ENCODE measurements at places on chromosomes 5 and 9. TPM values are rescaled to one million over a fixed set of nuclear protein-coding genes. Genes with fewer than 3 reads are reported as not detected.

GRCh38 chr5:166834246-166834645 is 1457.2 kb upstream of the WWC1 start:
- H3K4me3 ChIP-seq, result no peak overlapping the region
- H3K27me3 ChIP-seq, result no peaks in the 10 kb centered on the region

DNA sequence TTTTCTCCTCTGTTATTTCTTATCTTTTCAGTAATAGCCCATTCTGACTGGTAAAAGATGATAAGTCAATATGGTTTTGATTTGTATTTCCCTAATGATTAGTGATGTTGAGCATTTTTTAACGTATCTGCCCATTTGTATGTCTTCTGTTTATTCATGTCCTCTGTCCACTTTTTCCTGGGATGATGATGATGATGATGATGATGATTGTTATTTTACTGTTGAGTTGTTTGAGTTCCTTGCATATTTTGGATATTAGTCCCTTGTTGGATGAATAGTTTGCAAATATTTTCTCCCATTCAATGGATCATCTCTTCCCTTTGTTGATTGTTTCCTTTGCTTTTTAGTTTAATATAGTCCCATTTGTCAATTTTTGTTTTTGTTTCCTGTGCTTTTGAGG is 27.0 kb downstream of the UTP15 start:
- no peaks in the 10 kb centered on the region for H3K36me3 ChIP-seq
- H3K27me3 ChIP-seq, result no peaks in the 10 kb centered on the region
- H3K27ac ChIP-seq, result no peak overlapping the region
- no peaks in the 10 kb centered on the region for H3K4me1 ChIP-seq

GRCh38 chr5:176413255-176413565 is 3.1 kb downstream of the CLTB start:
- H3K4me1 ChIP-seq, result no peaks in the 10 kb centered on the region
- DNase-seq, result no peak
- H3K4me3 ChIP-seq, result no peak overlapping the region
- no peak overlapping the region for H3K27ac ChIP-seq
- H3K27me3 ChIP-seq, result no peaks in the 10 kb centered on the region

GRCh38 chr9:124812441-124812876 is 35.5 kb downstream of the OLFML2A start:
- H3K27ac ChIP-seq, result no peak overlapping the region
- no peak overlapping the region for H3K4me3 ChIP-seq
- no peak for DNase-seq
- no peaks in the 10 kb centered on the region for H3K36me3 ChIP-seq
- H3K27me3 ChIP-seq, result no peaks in the 10 kb centered on the region

The GFI1B gene
- 1.3 TPM for total RNA-seq

GRCh38 chr5:113280541-113280940 is 154.2 kb downstream of the TSSK1B start:
- no peak for DNase-seq
- no peaks in the 10 kb centered on the region for H3K4me1 ChIP-seq
- H3K36me3 ChIP-seq, result no peaks in the 10 kb centered on the region
- no peaks in the 10 kb centered on the region for H3K27me3 ChIP-seq
- no peak overlapping the region for H3K27ac ChIP-seq

DNA sequence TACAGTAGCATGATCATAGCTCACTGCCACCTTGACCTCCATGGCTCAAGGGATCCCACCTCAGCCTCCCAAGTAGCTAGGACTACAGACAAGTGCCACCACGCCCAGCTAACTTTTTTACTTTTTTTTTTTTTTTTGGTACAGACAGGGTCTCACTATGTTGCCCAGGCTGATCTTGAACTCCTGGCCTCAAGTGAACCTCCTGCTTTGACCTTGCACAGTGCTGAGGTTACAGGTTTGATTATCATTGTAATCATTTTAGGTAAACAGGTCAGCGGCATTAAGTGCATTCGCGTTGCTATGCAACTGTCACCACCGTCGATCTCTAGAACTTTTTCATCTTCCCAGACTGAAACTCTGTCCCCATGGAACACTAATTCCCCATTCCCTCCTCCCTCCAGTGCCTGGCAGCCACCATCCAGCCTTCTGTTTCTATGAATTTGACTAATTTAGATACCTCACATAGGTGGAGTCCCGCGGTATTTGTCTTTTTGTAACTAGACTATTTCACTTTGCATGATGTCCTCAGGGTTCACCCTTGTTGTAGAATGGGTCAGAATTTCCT is 5.8 kb upstream of the CARD19 start:
- no peak overlapping the region for H3K4me3 ChIP-seq
- peak; percentile 7 for DNase-seq
- H3K36me3 ChIP-seq, result no peaks in the 10 kb centered on the region
- H3K4me1 ChIP-seq, result peaks cover 4% of the 10 kb centered on the region

The IL33 gene
- total RNA-seq, result 16.4 TPM

DNA sequence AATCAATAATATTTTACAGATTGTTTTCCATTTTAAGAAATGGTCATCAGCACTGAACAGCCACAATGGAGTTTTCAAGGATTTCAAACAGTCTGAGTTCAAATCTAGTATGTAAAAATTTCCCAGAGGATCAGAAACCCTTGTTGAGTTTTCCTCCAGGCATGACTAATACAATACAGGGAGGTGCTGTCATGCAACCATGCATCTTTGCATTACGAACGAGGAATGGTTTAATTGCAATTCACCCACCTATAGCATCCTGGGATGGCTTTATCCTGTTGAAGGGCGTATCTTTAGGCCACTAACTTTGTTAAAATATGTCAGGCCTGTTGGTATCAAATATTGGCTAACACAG is 196.4 kb downstream of the EFNA5 start:
- no peak overlapping the region for H3K27ac ChIP-seq
- H3K4me1 ChIP-seq, result peaks cover 7% of the 10 kb centered on the region
- H3K36me3 ChIP-seq, result no peaks in the 10 kb centered on the region
- H3K27me3 ChIP-seq, result no peaks in the 10 kb centered on the region
- no peak for DNase-seq

The TMEFF1 gene
- total RNA-seq, result 0.27 TPM

GRCh38 chr5:125685771-125686170 is 737.4 kb upstream of the GRAMD2B start:
- no peak for DNase-seq
- no peaks in the 10 kb centered on the region for H3K4me1 ChIP-seq
- H3K27ac ChIP-seq, result no peak overlapping the region
- no peaks in the 10 kb centered on the region for H3K27me3 ChIP-seq

DNA sequence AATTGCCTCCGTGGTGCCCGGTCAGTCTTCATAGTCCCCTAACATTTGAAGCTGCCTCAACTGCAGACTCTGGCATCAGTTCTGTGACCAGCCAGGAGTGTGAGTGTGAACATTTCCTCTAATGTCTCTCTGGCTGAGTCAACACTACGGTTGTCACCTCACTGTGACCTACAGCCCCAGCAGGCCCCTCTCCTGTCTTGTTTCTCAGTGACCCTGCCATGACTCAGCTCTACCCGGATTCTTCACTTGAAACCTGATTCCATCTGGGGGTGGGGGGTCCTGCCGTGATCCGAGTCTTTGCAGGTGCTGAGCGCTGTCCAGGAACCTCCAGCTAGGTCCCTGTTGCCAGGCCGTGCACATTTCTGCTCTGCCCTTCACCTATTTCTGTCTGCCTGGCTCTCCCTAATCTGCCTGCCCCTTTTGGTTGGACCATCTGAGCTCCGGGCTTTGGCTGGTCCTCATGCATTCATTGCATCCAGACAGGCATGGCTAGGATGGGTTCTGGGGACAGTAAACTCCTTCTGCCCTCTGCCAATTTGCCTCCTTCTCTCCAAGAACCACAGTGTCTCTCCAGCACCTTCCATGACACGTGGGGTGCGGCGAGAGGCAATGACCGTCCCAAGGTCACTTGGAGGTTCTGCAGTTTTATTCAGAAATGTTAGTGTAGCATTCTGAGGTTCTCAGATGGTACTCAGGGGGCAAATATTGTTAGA is 24.2 kb downstream of the STC2 start:
- H3K4me3 ChIP-seq, result no peak overlapping the region
- no peak overlapping the region for H3K27ac ChIP-seq
- H3K27me3 ChIP-seq, result no peaks in the 10 kb centered on the region
- no peaks in the 10 kb centered on the region for H3K4me1 ChIP-seq
- no peaks in the 10 kb centered on the region for H3K36me3 ChIP-seq

GRCh38 chr9:109001275-109001676 is 12.0 kb downstream of the CTNNAL1 start:
- no peak for DNase-seq
- no peaks in the 10 kb centered on the region for H3K27me3 ChIP-seq
- no peaks in the 10 kb centered on the region for H3K36me3 ChIP-seq
- H3K27ac ChIP-seq, result no peak overlapping the region
- no peaks in the 10 kb centered on the region for H3K4me1 ChIP-seq

DNA sequence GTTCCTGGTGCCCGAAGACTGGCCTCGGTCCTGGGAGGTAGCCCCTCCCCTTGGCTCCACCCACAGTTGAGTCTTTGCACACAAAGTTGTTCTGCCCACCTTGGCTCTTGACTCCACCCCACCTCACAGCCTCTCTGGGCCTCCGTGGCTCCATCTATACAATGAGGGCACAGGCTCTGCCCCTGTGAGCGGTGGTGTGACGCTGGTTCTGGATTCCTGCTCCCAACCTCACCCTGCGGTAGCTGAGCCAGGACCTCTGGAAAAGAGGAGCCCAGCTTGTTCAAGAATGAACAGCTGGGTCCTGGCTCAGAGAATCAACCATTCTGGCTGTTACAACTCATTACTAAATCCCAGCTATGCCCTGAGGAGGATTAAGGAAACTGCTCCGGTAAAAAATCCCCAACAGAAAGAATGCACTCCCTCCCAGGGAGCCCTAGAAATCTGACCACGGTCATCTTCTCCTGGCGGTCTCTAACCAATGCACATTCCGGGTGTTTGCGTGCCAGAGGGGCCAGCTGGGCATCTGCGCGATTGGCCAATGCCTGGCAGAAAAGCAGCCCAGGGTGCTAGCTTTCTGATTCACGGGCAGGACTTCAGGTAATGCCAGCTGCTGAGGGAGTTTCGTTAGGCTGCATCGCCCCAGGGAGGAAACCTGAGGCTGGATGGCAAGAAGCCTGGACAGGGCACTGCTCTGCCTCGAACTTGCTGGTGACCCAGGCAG is 9.9 kb upstream of the GRHPR start:
- no peaks in the 10 kb centered on the region for H3K27me3 ChIP-seq
- no peak for DNase-seq
- no peak overlapping the region for H3K4me3 ChIP-seq
- H3K27ac ChIP-seq, result no peak overlapping the region
- no peaks in the 10 kb centered on the region for H3K4me1 ChIP-seq

DNA sequence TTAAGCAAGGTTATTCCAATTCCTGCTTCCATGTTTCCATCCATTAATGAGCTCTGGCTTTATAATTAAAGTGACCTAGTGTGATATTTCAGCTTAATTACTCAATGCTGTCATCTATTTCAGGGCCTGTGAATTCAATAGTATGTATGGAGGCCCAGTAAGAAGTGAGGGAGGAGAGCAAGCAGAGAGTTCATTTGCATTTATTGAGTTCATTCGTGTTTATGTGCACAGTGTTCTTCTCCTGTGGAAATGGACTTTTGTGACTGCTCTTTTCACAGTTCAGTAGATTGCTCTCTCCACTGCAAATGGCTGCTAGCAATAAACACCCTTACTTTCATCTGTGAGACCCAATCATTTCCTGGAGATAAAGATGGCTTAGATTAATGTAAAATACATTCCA is 130.9 kb downstream of the CEMIP2 start:
- H3K36me3 ChIP-seq, result no peaks in the 10 kb centered on the region
- H3K4me3 ChIP-seq, result no peak overlapping the region
- no peak overlapping the region for H3K27ac ChIP-seq
- H3K27me3 ChIP-seq, result no peaks in the 10 kb centered on the region

- H3K4me3 ChIP-seq, result no peak overlapping the region
- no peak overlapping the region for H3K27ac ChIP-seq
- no peaks in the 10 kb centered on the region for H3K4me1 ChIP-seq
- DNase-seq, result no peak
- no peaks in the 10 kb centered on the region for H3K27me3 ChIP-seq
Measured at GRCh38 chr5:78569441-78569840, 79.1 kb downstream of the LHFPL2 start.

DNA sequence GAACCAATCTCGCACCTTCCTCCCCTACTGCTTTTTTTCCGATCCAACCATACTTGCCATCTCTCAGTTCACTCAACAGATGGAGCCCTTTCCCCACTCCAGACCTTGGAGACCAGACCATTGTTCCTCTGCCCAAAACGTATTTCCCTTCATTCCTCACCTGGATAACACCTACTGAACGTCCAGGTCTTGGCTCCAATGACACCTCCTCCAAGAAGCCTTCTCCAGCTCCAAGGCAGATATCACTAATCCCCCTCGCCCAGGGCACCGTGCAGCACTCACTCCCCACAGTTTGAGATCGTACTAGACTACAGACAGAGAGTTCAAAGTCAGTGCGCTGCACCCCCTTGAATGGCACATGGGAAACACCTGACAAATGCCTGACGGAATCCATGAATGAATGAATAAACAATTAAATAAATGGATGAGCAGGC is 47.1 kb upstream of the AKNA start:
- DNase-seq, result no peak
- H3K4me3 ChIP-seq, result no peak overlapping the region
- no peaks in the 10 kb centered on the region for H3K4me1 ChIP-seq

DNA sequence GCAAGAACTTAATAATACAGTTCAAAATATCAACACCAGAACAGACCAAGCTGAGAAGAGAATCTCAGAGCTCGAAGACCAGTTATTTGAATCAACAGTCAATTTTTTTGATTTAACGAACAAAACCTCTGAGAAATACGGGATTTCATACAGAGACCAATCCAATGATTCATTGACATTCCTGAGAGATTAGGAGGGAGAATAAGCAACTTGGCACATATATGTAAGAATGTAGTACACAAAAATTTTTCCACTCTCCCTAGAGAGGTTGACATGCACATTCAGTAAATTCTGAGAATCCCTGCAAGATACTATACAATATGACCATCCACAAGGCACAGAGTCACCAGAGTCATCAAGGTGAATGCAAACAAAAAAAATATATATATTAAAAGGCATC is 1577.3 kb upstream of the C9orf72 start:
- H3K4me3 ChIP-seq, result no peak overlapping the region
- H3K27me3 ChIP-seq, result no peaks in the 10 kb centered on the region
- H3K4me1 ChIP-seq, result no peaks in the 10 kb centered on the region
- no peak overlapping the region for H3K27ac ChIP-seq

Measured in colonic mucosa (tissue), 4 donors.